Panc1 (cell line): ENCODE measurements at places on chromosomes 7 and 10.

GRCh38 chr10:119346095-119346832, 138.9 kb downstream of the GRK5 start:
- DNase-seq: no peak

- DNase-seq: no peak
Measured at GRCh38 chr10:31578181-31578852, 259.3 kb downstream of the ZEB1 start.

GRCh38 chr7:70717553-70718329, 414.2 kb upstream of the GALNT17 start:
- no peak for DNase-seq

GRCh38 chr7:98515201-98515600, 101.9 kb upstream of the NPTX2 start:
- no peak for DNase-seq

DNA sequence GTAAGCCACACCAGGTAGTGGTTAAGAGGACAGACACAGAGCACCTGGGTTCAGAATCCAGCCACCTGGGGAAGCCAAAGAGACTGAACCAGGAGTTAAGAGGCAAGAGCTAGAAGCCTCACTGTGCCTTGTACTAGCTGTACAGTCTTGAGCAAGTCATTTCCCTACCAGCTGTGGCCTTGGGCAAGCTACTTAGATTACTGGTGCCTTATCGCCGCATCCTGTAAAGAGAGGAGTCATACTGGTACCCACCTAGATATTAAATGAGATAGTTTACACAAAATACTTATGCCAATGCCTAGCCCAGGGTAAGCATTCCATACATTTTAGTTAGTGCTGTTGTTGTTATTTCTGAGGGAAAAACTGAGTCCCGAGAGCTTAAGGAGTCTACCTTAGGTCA, 47.7 kb downstream of the HABP2 start:
- DNase-seq: no peak

- no peak for DNase-seq
Measured at GRCh38 chr7:158973440-158973839, 117.1 kb downstream of the DYNC2I1 start.

DNA sequence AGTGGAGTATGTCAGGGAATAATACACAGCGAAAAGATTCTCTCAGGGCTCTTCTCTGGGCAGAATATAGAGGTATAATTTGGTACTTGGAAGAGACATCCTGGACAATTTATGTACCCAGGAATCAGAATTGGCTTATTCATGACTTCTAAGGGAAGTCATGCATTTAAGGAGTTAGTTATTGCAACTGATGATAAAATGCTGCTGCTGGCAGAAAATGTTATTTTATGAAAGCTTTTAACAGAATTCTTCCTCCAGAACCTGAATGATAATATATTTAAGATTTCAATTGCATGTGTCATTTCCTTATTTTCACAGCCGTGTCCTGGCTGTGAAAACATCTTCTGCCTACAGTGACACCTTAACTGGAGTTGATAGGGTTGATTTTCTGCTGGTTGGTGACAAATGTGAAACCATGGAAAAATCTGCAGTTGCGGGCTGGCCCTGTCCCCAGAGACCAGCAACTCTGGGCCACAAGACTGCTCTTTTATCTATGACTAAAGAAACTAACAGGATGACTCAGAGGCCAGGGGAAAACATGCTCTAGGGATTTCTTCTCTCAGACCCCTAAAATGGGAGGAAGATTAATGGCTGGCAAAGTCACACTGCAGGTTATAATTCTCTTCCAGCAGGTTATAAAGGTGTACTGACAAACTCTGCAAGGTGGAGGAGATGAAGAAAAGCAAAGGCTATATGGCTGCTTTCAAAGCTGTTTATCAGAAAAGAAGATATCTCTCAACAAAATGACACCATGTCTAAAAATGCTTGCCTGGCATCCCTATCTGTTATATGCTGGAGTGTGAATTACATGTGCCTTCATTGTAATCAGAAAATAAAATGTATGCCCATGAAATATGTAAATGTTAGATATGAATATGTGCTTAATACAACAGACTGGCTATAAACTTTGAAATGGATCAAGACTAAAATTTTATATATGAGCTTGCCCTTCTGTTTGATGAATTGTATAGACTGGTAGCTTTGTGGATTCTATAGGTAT, 12.1 kb upstream of the TRUB1 start:
- DNase-seq: no peak

DNA sequence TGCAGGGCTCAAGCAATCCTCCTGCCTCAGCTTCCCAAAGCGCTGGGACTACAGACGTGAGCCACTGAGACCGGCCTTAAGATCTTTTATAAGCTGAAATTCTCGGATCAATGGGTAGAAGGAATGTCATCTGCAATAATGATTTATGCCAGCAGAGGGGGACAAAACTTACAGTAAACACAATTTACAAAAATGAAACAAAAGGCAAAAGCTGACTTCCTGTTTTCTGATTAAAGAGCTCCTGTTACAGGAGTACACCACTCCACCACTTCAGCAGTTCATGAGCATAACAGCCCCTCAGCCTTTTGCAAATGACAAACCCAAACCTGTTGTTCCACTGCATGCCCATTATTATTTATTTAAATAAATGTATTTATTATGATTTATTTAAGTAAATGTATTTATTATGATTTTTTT, 88.5 kb upstream of the ATP6V0A4 start:
- DNase-seq: no peak

DNA sequence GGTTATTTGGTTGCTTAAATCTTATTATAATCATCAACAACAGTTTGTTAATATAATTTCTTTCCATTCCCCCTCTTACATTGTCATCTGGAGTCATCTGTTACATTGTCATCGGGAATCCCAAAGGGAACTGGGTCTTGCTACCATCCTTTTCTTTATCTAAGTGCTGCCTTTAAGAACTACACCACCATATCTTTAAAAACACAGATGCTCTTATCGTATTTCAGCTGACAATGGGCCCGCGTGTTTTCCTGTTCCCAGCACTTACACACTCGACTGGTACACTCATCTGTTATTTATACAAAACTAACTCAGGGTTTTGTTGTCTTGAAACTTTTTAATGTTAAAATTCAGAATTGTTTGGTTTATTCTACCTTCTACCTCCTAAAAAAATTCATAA, 256.2 kb upstream of the MGMT start:
- DNase-seq: no peak

- no peak for DNase-seq
Measured at GRCh38 chr7:8338206-8338605, 76.2 kb upstream of the ICA1 start.
